Esophagus squamous epithelium (tissue), 5 donors: ENCODE measurements at places on chromosomes 12 and 14.

- no peak for DNase-seq
Observed at GRCh38 chr12:46197883-46198282, 71.0 kb downstream of the SLC38A1 start.

DNA sequence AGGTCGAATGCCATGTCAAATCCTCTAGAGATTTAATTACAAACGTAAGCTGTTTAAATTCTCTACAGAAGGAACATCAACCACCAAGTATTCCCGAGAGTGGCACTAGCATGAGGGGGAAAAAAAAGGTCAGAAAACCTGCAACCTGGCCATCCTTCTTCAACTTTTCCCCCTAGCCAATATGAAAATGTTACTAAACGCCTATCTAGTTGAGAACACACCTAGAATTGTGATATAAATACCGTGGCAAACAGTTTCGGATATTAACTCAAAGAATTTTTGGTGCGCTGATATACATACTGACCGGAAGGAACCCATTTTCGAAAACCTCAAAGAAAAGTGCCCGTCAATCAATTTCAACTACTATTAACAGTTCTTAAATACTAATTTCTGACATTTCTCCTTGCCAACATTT is 1.8 kb downstream of the HNRNPC start:
- DNase-seq, result no peak

GRCh38 chr14:61752626-61753025 is 9.6 kb upstream of the SNAPC1 start:
- DNase-seq, result no peak

GRCh38 chr14:70972107-70972976 is 65.1 kb downstream of the PCNX1 start:
- DNase-seq, result no peak

GRCh38 chr12:8841778-8842177 is 19.4 kb downstream of the A2ML1 start:
- DNase-seq, result no peak

GRCh38 chr12:48118284-48118871 is 786 bp upstream of the PFKM start:
- DNase-seq, result no peak

GRCh38 chr14:60738843-60739508 is 4.4 kb downstream of the MNAT1 start:
- DNase-seq, result no peak

DNA sequence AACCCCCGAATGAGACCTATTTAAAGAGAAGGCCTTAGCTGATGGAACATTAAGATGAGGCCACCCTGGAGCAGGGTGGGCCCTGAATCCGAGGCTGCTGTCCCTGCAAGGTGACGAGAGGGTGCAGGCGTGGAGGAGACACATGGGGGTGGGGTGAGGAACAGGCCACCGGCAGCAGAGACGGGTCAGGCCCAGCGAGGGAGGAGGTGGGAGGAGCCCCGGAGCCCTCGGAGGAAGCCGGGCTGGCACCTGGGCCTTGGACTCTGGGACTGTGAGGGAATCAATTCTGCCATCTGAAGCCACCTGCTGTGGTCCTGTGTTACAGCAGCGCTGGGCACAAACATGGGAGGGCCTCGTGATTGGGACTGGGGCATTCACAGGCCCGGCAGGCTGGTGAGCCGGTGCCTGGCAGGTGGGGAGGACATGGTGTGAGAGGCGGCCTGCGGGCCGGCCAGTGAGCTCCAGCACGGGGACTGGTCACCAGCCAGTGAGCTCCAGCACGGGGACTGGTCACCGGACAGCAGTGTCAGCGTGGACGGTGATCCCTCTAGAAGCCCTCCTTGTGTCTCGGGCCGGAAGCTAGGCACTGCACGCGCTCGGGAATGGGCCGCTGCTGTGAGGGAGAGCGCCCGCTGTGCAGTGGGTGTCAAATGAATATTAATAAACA is 46.7 kb downstream of the NOC4L start:
- no peak for DNase-seq

DNA sequence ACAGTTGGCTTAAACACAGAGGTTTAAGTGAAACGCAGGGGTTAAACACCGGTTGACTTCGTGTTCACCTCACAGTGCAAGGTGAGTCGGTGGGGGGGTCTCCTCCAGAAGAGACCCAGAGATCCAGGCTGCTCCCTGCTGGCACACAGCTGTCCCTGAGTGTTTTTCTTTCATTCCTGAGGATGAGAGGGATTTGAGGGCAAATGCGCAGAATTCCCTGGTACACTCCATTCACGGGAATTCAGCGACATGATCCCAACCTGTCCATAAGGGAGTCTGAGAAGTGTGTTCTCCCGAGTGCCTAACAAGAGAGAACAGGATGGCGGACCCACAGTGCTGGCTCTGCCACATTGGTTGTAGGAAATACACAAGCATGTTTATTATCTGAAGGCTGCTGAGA is 107.2 kb upstream of the ESRRB start:
- DNase-seq, result no peak

DNA sequence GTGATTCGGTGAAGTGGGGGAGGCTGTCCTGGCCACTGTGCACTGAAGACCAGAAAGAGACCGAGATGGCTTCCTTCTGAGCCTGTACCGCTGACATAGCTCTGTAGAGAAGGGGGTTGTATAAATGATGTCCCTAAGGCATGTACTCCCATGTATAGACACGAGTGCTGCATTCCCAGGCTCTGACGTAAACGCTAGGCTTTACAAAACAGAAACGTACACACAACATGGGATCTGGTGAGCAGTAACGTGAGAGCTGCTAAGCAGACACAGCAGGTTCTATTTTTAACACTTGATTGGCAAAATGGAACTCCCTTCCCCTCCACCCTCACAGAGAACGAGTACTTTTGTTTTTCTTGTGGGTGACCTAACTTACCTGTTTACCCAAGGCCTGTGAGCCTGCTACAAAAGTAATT is 35.9 kb downstream of the ACADS start:
- no peak for DNase-seq

DNA sequence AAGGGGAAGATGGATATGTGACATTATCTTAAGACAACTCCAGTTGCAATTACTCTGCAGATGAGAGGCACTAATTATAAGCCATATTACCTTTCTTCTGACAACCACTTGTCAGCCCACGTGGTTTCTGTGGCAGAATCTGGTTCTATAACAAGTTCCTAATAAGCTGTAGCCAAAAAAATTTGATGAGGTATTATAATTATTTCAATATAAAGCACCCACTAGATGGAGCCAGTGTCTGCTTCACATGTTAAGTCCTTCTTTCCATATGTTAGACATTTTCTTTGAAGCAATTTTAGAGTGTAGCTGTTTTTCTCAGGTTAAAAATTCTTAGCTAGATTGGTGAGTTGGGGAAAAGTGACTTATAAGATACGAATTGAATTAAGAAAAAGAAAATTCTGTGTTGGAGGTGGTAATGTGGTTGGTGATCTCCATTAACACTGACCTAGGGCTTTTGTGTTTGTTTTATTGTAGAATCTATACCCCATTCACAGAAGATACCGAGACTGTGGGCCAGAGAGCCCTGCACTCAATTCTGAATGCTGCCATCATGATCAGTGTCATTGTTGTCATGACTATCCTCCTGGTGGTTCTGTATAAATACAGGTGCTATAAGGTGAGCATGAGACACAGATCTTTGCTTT is 36.9 kb downstream of the PSEN1 start:
- no peak for DNase-seq

DNA sequence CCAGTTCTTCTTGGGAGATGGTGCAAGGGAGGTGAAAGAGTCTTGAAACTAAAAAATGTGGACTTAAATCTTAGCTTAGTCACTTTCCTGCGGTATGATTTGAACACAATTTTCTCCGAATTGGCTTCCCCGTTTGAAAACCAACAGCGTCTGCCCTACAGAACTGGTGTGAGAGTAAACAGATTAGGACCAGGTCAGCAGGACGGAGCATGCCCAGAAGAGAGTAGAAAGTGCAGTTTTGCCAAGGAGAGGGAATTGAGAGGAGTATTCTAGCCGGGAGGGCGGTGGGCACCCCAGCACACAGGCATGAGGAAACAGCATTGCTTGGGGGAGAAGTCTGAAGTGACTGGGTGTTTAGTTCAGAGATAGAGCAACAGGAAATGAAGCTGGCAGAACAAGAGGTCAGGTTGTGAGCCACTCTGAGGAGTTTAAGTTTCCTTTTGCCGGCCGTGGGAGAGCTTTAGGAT is 927.1 kb downstream of the VRK1 start:
- no peak for DNase-seq

DNA sequence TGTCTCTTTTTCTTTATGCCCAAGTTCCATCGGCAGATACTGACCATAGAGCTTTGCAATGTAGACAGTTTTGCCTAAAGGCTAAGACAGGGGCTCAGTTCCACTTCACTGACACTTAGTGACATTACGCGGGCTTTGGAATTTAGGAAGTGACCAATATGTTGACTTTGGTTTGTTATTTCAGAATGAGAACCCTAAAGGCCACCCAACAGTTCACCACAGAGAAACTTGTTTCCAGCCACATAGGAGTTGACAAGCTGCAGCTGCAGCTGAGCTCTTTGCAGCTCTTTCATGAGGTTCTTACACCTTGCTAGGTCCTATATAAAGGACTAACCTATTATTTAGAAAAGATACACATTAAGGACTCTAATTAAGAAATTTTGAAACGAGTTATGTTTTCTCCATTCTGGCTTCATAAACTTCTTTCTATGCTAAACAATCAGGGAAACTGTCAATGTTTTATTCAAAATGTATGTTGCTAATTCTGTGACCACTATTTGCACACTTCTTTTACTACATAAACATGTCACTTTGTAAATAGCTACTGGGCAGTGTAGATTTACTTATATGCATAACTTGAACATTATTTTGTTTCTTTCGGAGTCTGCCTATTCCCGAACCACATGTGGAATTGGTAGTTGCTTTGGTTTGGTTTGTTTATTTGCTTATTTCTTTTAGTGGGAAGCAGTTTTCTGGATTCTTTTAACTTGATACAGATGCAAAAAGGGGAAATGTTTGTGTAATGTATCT is 18.5 kb upstream of the KLRD1 start:
- DNase-seq, result no peak

DNA sequence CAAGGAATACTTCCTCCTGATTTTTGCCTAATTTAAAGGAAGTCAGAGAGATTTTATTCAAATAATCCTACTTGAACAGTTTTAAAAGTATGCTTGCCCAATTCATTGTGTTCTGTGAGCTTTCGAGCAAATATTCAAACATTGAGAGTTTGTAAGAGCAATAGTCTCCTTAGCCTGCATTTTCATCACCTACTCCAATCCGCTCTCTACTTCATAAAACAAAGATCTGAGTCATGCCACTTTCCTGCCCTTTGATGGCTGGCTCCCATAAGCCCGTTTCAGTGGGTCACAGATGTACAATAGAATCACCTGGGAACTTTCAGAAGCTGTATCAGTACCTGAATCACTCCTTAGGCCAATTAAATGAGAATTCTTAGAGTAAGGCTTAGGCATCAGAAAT is 319.2 kb downstream of the PDZRN4 start:
- no peak for DNase-seq

- DNase-seq, result no peak
Observed at GRCh38 chr12:55843431-55843830, 695 bp upstream of the MMP19 start.
